Tibial nerve (tissue), 4 donors: ENCODE measurements at places on chromosomes 7 and 10. TPM values are rescaled to one million over a fixed set of nuclear protein-coding genes. Genes with fewer than 3 reads are reported as not detected.
A peak's percentile ranks its signal among the peaks of the same experiment; 100 is the strongest.

- no peak for DNase-seq
- H3K36me3 ChIP-seq, result no peaks in the 10 kb centered on the region
- H3K27me3 ChIP-seq, result no peaks in the 10 kb centered on the region
- peaks cover 47% of the 10 kb centered on the region for H3K4me1 ChIP-seq
These were observed 78.6 kb downstream of the LCOR start for GRCh38 chr10:96910488-96911395.

KIAA1549 gene
- total RNA-seq, result 1.8 TPM

GRCh38 chr7:16233517-16233916 is 187.8 kb downstream of the CRPPA start:
- no peak overlapping the region for H3K27ac ChIP-seq
- peaks cover 5% of the 10 kb centered on the region for H3K36me3 ChIP-seq
- no peak for DNase-seq
- H3K4me3 ChIP-seq, result no peak overlapping the region
- H3K4me1 ChIP-seq, result no peaks in the 10 kb centered on the region

- H3K27me3 ChIP-seq, result no peaks in the 10 kb centered on the region
- no peak for DNase-seq
- H3K4me3 ChIP-seq, result no peak overlapping the region
- no peaks in the 10 kb centered on the region for H3K4me1 ChIP-seq
- H3K36me3 ChIP-seq, result no peaks in the 10 kb centered on the region
These were observed 168.4 kb upstream of the KMT2E start for GRCh38 chr7:104845557-104845956.

CDC123 gene
- 80.0 TPM for total RNA-seq

- DNase-seq, result no peak
- H3K27me3 ChIP-seq, result no peaks in the 10 kb centered on the region
- no peaks in the 10 kb centered on the region for H3K36me3 ChIP-seq
- no peak overlapping the region for H3K4me3 ChIP-seq
- H3K4me1 ChIP-seq, result no peaks in the 10 kb centered on the region
- no peak overlapping the region for H3K27ac ChIP-seq
These were observed 33.0 kb downstream of the TMEM106B start for GRCh38 chr7:12244129-12244528.

GRCh38 chr7:64999165-65000004 is 7.1 kb downstream of the ERV3-1 start:
- H3K4me3 ChIP-seq, result no peak overlapping the region
- H3K27ac ChIP-seq, result peak overlapping the region; percentile 47
- no peaks in the 10 kb centered on the region for H3K36me3 ChIP-seq
- no peaks in the 10 kb centered on the region for H3K4me1 ChIP-seq

- H3K27me3 ChIP-seq, result peaks cover 22% of the 10 kb centered on the region
- H3K27ac ChIP-seq, result no peak within 1 kb of the TSS
- DNase-seq, result no peak
- H3K36me3 ChIP-seq, result no peaks in the 10 kb centered on the region
- peak within 1 kb of the TSS; percentile 29 for H3K4me3 ChIP-seq
- peaks cover 6% of the 10 kb centered on the region for H3K4me1 ChIP-seq
These were observed at the start of gene PCLO for GRCh38 chr7:83162402-83163256. Gene PCLO (minus strand): TSS chr7:83162884. CDS start chr7:83162592, 292 bp downstream.

CPXM2 gene
- 74.3 TPM for total RNA-seq

- H3K4me1 ChIP-seq, result no peaks in the 10 kb centered on the region
- H3K36me3 ChIP-seq, result no peaks in the 10 kb centered on the region
- H3K4me3 ChIP-seq, result no peak overlapping the region
- no peak overlapping the region for H3K27ac ChIP-seq
- no peaks in the 10 kb centered on the region for H3K27me3 ChIP-seq
- no peak for DNase-seq
These were observed 75.3 kb upstream of the GRB10 start for GRCh38 chr7:50857804-50858489.

DNA sequence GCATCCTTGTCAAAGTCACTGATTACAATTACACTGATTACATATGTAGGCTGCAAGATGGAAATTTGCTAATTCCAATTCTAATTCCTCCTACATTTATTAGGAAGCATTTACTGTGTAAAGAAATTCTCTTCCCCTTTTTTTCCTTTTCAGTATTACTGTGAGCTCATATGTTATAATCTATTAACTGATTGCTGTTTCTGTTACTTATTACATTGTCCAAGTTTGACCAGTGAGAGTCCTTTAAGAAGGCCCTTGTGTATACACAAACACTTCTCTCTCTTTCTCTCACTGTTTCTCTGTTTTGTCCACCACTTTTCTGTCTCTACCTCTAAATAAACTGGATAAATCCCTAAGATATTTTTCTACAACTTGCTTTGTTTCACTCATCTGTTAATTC is 31.5 kb downstream of the PHF14 start:
- H3K27me3 ChIP-seq, result no peaks in the 10 kb centered on the region
- H3K4me3 ChIP-seq, result no peak overlapping the region
- H3K4me1 ChIP-seq, result peaks cover 4% of the 10 kb centered on the region

DNA sequence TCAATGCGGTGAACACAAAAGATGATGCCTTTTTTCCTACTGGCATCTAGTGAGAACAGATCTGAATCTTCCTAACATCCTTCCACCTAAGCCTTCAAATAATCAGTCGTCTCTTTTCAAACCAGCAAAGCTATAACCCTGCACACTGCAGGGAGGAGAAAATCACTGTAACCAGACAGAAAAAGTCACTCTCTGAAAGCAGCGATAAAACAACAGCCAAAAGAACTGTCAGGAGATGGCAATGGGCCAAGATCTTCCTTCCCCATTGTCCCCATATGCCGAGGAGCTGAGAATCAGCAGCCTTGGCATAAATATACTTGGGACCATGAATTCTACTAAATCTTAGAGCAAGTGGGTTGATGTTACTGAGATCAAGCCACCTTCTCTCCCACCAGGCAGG is 13.1 kb downstream of the FZD9 start:
- H3K36me3 ChIP-seq, result peaks cover 94% of the 10 kb centered on the region
- no peak for DNase-seq
- no peak overlapping the region for H3K27ac ChIP-seq

NRCAM gene
- 16.5 TPM for total RNA-seq

- H3K27ac ChIP-seq, result no peak overlapping the region
- H3K27me3 ChIP-seq, result no peaks in the 10 kb centered on the region
- DNase-seq, result no peak
- no peak overlapping the region for H3K4me3 ChIP-seq
These were observed 166.0 kb downstream of the SNX13 start for GRCh38 chr7:17774248-17774647.

DNA sequence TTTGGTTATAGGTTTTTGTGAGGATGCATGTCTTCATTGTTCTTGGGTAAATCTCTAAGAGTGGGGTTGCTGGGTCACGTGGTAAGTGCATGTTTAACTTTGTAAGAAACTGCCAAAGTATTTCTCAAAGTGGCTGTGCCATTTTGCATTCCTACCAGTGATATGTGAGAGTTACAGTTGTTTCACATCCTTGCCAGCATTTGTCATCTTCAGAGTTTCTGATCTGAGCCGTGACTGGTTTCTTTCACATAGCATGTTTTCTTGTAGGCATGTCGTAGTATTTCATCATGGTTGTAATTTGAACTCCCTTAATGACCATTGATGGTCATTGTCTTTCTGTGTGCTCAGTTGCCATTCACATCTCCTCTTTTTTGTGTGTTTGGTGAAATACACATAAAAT is 286.0 kb downstream of the RNLS start:
- DNase-seq, result no peak
- no peaks in the 10 kb centered on the region for H3K4me1 ChIP-seq
- no peak overlapping the region for H3K4me3 ChIP-seq
- H3K27ac ChIP-seq, result no peak overlapping the region
- H3K36me3 ChIP-seq, result no peaks in the 10 kb centered on the region

HOXA13 gene
- 1.5 TPM for total RNA-seq

GRCh38 chr7:137546009-137546408 is 202.5 kb upstream of the PTN start:
- no peak overlapping the region for H3K27ac ChIP-seq
- H3K4me1 ChIP-seq, result no peaks in the 10 kb centered on the region
- no peaks in the 10 kb centered on the region for H3K36me3 ChIP-seq
- H3K4me3 ChIP-seq, result no peak overlapping the region
- DNase-seq, result no peak

- H3K27ac ChIP-seq, result no peak overlapping the region
- H3K4me3 ChIP-seq, result no peak overlapping the region
These were observed 11.5 kb downstream of the DRGX start for GRCh38 chr10:49384268-49384953.

CCL24 gene
- not detected for total RNA-seq

GRCh38 chr10:21242915-21243314 is 282.6 kb downstream of the SKIDA1 start:
- H3K36me3 ChIP-seq, result no peaks in the 10 kb centered on the region
- H3K4me1 ChIP-seq, result no peaks in the 10 kb centered on the region
- no peak for DNase-seq
- no peak overlapping the region for H3K4me3 ChIP-seq
- no peak overlapping the region for H3K27ac ChIP-seq
- no peaks in the 10 kb centered on the region for H3K27me3 ChIP-seq
